ENCODE measurements at places on chromosomes 16 and 17.

DNA sequence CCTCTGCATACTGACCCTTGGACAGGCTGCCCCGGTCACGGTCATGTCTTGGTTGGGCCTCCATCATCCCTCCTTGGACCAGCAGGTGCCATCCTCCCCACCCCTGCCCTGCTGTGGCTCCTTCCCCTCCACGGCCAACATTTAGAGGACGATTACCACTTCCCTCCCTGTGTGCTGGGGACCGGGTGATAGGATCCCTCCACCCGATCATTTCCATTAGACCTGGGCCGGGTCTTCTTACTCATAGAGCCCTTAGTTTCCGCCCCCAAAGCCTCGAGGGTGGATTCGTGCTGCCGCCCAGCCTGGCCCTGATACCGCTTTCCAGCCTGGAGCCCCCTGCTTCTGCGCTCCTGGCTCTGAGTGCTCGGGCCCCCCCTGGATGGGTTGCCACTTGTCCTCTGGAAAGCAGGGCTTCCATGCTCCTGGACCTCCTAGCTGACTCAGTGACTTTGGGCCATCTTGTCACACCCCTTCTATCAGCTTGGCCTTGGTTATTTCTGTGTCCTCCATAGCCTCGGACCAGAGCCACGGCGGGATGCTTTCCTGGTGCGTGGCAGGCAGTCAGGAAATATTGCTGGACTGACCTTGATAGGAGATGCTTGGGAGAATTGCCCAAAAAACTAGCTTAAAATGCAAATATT, 171.4 kb downstream of the SEC14L1 start:
- no peak for DNase-seq

- no peak for DNase-seq
Measured at GRCh38 chr17:50618300-50618699, 16.4 kb upstream of the ABCC3 start.

DNA sequence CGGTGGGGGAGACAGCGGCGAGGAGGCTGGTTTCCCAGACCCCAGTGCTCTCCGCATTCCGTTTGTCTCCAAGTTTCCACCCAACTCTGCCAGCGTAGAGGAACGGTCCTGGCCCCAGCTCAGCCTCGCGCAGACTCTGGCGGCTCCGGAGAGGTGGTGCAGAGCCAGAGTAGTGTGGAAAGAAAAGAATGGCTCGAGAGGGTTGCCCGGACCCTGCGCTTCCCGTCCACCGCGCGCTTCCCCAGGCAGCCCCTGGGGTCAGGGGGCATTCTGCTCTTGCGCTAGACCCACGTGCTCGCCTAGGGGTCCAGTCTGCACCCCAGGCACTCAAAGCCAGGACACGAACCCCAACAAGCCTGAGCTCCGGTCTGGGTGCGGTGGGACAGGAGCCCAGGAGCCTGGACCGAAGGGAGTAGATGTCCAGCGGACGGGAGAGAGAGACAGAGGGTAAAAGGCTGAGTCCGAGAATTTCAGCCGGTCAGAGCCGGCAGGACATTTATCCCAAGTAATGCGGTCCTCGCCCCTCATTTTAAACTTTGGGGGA, 3.8 kb downstream of the PMP22 start:
- no peak for DNase-seq

DNA sequence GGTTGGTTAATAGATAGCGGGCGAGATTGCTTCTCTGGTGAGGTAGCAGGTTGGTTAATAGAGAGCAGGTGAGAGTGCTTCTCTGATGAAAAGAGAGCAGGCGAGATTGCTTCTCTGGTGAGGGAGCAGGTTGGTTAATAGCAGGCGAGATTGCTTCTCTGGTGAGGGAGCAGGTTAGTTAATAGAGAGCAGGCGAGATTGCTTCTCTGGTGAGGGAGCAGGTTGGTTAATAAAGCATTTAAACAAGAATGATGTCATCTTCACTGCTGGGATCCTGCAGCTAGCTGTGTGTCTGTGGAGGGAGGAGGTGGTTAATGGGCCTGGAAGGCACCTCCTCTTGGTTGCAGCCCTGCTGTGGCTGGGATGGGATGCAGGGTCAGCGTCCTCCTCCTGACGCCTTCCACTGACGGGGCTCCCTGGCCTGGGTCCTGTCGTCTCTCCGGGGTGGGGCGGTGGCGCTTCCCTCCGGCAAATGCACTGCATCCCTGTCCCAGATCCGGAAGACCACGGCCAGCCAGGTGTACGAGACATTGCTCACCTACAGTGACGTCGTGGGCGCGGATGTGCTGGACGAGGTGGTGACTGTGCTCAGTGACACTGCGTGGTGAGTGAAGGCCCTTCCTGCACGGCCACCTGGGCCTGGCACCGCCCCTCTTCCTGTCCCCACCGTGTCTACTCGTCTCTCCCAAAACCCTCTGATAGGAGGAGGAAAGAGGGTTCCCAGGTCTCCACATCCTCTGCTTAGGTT, 99.2 kb upstream of the ZNF750 start:
- no peak for DNase-seq

GRCh38 chr16:64882078-64882784, 239.6 kb downstream of the CDH11 start:
- no peak for DNase-seq

DNA sequence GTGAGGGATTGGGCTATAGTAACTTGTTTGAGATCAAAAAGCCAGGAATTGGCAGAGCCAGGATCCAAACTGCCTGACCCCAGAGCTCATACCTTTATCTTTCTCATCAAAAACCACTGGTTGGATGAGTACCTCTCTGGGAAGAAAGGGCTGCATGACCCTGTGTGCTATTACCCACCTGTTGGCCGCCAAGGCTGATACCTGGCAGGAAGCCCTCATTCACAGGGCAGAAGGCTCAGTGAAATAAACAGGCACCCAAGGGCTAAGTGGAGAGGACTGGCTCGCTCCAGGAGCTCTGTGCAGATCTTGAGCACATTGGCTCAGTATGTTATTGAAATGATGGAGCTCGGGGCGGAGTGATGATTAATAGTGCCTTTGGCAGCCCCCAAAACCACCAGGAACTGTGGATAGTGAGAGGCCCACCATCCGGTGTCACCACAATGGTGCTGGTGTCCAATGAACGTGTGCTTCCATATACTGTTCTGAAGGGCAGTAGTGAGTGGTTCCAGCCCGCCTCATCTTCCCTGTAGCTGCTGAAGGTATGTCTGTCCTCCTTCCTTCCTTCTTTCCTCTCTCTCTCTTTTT, 197.6 kb downstream of the MSI2 start:
- DNase-seq: no peak

DNA sequence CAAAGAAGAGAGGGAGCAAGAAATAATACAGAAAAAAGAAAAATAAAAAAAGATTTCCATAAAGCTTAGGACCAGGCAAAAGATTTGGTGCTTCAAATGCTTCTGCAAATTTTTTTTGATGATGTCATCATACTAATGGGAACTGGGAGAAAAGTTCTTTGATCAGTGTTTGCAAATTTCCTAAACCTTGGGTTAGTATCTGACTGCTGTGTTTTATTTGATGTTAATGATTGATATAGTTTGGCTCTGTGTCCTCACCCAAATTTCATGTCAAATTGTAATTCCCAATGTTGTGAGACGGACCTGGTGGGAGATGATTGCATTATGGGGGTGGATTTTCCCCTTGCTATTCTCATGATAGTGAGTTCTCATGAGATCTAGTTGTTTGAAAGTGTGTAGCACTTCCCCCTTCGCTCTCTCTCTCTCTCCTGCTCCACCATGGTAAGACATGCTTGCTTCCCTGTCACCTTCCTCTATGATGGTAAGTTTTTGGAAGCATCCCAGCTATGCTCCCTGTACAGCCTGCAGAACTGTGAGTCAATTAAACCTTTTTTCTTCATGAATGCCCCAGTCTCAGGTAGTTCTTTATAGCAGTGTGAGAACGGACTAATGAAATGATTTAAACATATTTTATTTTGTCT, 72.6 kb downstream of the TMEM100 start:
- no peak for DNase-seq

DNA sequence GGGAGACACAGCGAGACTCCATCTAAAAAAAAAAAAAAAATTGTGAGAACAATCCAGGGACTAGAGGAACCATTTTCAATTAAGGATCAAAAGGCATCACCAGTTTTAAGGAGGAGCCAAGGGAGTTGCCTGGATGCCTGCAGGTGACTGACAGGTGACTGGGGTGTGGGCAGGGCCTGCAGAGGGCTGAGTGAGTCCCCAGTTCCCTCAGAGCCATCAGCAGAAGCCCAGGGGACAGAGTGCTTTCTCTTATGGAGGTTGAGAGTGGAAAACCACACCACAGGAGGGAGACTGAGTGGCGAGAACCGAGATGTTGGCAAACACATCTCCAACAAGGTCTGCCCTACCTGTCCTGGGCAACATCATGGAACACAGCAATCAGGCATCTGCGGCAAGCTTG, 27.1 kb upstream of the CREBBP start:
- no peak for DNase-seq

GRCh38 chr16:68444056-68444657, 4.2 kb downstream of the SMPD3 start:
- DNase-seq: no peak

DNA sequence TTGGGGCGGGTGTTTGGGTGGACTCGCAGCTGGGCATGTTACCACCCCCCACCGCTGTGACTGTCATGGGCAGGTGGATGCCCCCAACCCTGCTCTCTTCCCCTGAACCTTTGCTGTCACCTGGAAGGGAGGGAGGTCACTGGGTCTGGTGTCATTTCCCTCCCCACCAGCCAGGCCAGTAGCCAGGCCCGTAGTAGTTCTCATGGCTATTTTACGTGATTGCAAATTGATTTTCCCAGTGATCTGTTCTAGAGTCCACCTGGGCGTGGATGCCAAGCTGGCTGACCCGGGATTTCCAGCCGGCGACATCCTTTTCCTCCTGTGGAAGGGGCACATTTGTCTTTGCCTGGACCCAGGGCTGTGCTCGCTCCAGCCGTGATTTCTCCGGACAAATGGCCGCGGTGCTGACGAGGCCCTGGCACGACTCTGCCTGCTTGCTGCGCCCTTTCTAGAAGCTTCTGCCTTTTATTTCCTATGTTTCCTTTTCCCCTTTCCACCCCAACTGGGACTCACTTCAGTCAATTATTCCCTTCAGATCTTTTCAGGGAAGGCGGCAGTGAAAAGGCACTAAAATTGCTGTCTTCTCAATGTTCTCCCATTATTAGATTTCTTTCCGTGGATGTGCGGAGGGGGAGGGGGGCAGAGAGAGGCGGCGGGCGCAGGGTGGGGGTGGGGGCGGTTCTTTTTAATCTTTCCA, 226.9 kb upstream of the CIBAR2 start:
- no peak for DNase-seq

- no peak for DNase-seq
Measured at GRCh38 chr17:13837417-13837816, 231.9 kb upstream of the COX10 start.

GRCh38 chr17:68605914-68606313, 4.7 kb upstream of the FAM20A start:
- no peak for DNase-seq

GRCh38 chr17:17048106-17048505, 5.8 kb downstream of the MPRIP start:
- DNase-seq: no peak

- DNase-seq: no peak
Measured at GRCh38 chr16:19898924-19899604, 14.4 kb upstream of the GPRC5B start.

DNA sequence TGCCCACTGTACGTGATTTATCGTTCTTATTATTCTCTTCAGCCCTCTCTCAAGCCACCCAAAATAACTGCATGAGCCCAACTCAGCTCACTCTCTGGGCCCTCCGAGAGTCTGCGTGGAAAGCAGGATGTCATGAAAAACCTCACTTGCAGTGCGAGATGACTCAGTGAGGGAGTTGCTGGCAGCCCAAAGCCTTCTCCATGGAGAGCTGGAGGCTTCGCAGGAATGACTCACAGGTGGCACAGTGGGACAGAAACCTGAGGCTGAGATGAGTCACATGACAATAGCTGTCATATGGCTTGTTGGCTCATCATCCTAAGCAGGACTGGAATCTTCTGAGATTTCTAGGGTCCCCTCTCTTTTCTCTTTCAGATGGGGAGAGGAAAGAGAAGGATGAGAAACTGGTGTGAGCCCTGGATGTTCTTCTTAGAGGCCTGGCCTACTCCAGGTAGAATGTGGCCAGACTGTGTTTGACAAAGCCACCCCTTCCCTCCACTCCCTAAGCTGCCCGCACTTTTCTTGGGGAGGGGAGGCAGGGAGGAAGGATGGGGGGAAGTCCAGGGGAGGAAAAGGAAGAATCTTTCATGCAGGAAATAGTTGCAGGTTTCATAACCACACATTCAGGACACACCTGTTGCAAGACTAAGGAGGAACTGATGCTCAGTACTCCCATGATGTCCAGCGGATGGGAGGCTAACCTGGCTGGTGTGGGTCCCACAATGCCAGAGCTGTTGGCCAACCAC, 160.6 kb upstream of the RPL38 start:
- no peak for DNase-seq

DNA sequence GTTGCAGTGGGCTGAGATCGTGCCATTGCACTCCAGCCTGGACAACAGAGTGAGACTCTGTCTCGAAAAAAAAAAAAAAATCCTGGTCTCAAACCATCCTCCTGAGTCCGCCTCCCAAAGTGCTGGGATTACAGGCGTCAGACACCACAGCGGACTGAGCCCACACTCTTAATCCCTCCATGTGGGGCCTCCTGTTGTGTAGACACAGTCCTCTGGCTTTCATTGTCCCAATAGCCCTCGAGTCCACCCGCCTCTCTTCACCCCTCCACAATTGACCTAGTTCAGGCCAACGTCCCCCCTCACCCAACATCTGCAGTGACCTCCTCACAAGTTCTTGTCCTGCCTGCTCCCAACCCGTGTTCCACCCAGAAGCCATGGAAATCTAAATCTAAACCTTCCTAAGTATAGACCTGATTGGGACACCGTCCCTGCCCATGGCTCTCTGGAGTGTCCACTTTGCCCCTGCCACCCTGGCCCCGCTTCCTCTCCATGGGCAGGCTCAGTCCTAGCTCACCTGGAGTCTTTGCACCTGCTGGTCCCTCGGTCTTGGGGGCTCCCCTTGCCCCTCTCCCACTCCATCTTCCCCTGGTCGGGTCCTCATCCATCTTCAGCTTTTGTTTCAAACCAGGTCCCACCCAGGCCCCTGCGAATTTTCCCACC, 46.7 kb downstream of the HAPSTR1 start:
- no peak for DNase-seq

- no peak for DNase-seq
Measured at GRCh38 chr17:69702078-69702477, 287.6 kb downstream of the MAP2K6 start.

All from stimulated activated CD8-positive, alpha-beta memory T cell treated with anti-CD3 and anti-CD28 coated beads, Interleukin-7, amount 100 ng/mL, for 1 hour (primary cell).